Activated CD8-positive, alpha-beta memory T cell treated with anti-CD3 and anti-CD28 coated beads, Interleukin-2, amount 10 ng/mL, durations not matched to agents 7 days and 5 days (primary cell): ENCODE measurements at places on chromosomes 3 and 15.

GRCh38 chr3:65158023-65158422, 470.2 kb upstream of the ADAMTS9 start:
- H3K4me3 ChIP-seq: no peak overlapping the region
- no peaks in the 10 kb centered on the region for H3K36me3 ChIP-seq
- H3K27me3 ChIP-seq: no peaks in the 10 kb centered on the region
- H3K27ac ChIP-seq: no peak overlapping the region
- no peak for DNase-seq

GRCh38 chr3:141812084-141812483, 48.9 kb downstream of the GRK7 start:
- H3K4me3 ChIP-seq: no peak overlapping the region
- H3K27me3 ChIP-seq: peaks cover 11% of the 10 kb centered on the region
- peaks cover 1% of the 10 kb centered on the region for H3K36me3 ChIP-seq
- H3K27ac ChIP-seq: no peak overlapping the region
- H3K4me1 ChIP-seq: no peaks in the 10 kb centered on the region

- no peak overlapping the region for H3K27ac ChIP-seq
- no peaks in the 10 kb centered on the region for H3K36me3 ChIP-seq
- H3K4me3 ChIP-seq: no peak overlapping the region
- no peak for DNase-seq
- H3K4me1 ChIP-seq: peaks cover 6% of the 10 kb centered on the region
Observed at GRCh38 chr15:41876689-41877088, 17.2 kb downstream of the SPTBN5 start.

DNA sequence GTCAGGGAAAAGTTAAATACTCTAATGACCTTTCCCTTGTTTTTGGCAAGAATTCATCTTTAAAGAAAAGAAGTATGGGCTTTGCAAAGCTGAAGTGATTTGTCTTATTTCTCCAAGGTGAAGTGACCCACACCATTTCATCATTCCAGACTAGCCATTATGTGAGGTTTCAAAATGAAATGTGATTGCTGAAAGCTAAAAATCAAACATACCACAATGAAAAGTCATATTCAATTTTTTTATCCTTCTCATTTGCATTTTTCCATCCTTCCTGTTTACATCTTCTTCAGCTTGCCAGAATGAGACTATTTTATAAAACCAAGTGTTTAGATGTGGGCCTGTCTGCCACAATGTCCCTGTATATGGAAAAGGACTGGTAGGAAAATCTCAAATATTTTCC, 142.3 kb upstream of the STRIT1 start:
- no peaks in the 10 kb centered on the region for H3K4me1 ChIP-seq
- H3K4me3 ChIP-seq: no peak overlapping the region
- DNase-seq: no peak
- no peaks in the 10 kb centered on the region for H3K36me3 ChIP-seq

DNA sequence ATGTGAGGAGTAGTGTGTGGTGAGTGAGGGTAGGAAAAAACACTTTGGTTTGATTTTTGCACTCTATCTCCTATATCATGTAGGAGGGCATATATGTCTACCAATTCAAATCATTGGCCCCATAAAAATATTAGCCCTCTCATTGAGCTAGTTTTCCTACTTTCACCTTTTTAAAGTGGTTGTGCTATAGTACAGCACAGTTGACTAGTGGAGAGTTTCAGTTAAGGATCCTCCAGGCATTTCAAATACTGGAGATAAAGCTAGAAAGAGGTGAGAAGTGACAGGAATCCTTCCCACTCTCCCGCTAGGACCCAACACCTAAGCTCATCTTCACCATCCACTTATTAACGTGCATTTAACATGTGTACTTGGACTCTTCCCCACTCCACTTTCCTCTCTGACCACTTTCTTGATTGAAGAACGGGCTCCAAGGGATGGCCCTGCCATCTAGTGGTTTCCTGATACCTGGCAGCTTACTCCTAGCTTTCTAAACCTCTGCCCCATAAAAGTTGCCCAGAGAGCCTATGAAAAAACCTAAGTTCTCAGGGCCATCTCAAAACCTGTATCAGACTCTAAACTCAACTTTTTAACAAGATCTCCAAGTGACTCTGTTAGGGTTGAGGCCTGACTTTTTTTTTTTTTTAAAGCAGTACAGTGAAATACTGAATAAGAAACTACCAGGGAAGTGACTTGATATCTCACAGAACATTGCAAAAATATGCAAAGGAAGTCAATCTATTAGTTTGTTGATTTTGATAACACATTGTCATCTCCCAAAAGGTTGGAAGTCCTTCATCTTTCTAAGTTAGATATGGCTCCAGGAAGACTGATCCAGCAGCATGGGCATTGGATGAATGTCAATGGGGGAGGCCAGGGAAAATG, 17.9 kb downstream of the IL12A start:
- no peaks in the 10 kb centered on the region for H3K36me3 ChIP-seq
- peaks cover under 1% of the 10 kb centered on the region for H3K27me3 ChIP-seq

GRCh38 chr3:50364573-50365079, 5.3 kb upstream of the TMEM115 start:
- H3K27me3 ChIP-seq: no peaks in the 10 kb centered on the region
- H3K4me3 ChIP-seq: peak overlapping the region; percentile 75
- peaks cover 10% of the 10 kb centered on the region for H3K4me1 ChIP-seq
- H3K27ac ChIP-seq: no peak overlapping the region
- DNase-seq: no peak
- H3K36me3 ChIP-seq: no peaks in the 10 kb centered on the region

- H3K4me3 ChIP-seq: no peak overlapping the region
- H3K4me1 ChIP-seq: no peaks in the 10 kb centered on the region
- H3K36me3 ChIP-seq: no peaks in the 10 kb centered on the region
- no peak overlapping the region for H3K27ac ChIP-seq
- no peaks in the 10 kb centered on the region for H3K27me3 ChIP-seq
Observed at GRCh38 chr3:134072881-134073582, 43.3 kb upstream of the SLCO2A1 start.

- no peaks in the 10 kb centered on the region for H3K36me3 ChIP-seq
- H3K4me3 ChIP-seq: no peak overlapping the region
- no peak overlapping the region for H3K27ac ChIP-seq
- DNase-seq: no peak
Observed at GRCh38 chr3:131688370-131688769, 185.6 kb upstream of the MRPL3 start.

GRCh38 chr15:36791844-36792571, 212.6 kb downstream of the CDIN1 start:
- H3K27ac ChIP-seq: no peak overlapping the region
- H3K4me1 ChIP-seq: no peaks in the 10 kb centered on the region
- H3K36me3 ChIP-seq: peaks cover 4% of the 10 kb centered on the region
- no peak for DNase-seq

DNA sequence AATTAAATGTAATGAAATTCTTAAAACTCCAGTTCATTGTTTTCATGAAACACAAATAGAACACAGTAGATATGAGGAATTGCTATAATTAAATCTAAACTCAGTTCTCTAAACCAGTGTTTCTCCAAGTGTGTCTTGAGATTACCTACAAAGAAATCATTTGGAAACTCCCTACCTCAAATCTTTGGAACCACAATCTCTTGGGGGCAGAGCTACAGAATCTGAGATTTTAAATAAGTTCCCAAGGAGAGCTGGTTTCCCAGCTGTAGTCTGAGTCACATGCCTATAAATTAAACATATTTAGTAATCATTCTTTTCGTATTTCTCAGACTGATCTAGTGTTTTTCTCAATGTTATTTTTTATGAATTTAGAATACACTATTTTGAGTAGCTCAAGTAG, 17.0 kb upstream of the ACTC1 start:
- H3K4me3 ChIP-seq: no peak overlapping the region
- no peaks in the 10 kb centered on the region for H3K4me1 ChIP-seq
- no peak overlapping the region for H3K27ac ChIP-seq
- no peaks in the 10 kb centered on the region for H3K36me3 ChIP-seq

DNA sequence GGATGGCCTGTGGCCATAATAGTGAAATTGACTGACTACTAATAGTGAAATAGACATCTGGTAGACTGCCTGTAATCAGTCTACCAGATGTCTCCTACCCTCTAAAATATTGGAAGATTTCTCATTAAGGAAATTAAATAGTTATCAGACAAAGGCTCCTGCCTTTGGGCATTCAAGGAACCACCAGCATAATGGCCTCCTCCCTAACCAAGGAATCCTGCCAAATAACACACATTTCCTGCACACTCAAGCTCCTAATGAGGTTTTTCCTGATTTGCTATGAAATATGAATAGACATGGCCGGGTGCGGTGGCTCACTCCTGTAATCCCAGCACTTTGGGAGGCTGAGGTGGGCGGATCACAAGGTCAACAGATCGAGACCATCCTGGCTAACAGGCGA, 14.6 kb downstream of the NUSAP1 start:
- no peak overlapping the region for H3K27ac ChIP-seq
- H3K27me3 ChIP-seq: no peaks in the 10 kb centered on the region
- H3K4me1 ChIP-seq: peaks cover 6% of the 10 kb centered on the region
- DNase-seq: no peak
- no peak overlapping the region for H3K4me3 ChIP-seq
- peaks cover 76% of the 10 kb centered on the region for H3K36me3 ChIP-seq

DNA sequence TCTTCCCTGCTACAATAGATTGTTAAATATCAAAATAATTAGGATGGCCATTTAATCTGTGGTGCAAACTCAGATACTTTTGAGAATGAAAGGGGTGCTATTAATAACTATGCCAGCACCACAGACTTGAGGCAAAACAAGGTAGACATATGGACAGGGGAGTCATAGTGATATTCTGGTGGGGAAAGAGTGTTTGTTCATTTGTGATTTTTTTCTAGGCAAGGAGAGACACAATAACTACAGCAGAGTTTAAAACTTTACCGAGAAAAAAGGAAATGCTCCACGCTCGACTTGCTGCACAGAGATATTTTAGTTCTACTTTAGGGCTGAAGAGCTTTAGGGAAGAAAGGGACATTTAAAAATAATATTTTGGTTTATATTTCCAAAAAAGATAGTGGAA, 611.2 kb upstream of the GRM7 start:
- no peak overlapping the region for H3K4me3 ChIP-seq
- H3K36me3 ChIP-seq: no peaks in the 10 kb centered on the region

- no peaks in the 10 kb centered on the region for H3K4me1 ChIP-seq
- H3K36me3 ChIP-seq: no peaks in the 10 kb centered on the region
- H3K27ac ChIP-seq: no peak overlapping the region
- DNase-seq: no peak
Observed at GRCh38 chr3:53799338-53799865, 46.8 kb downstream of the CHDH start.

- H3K27ac ChIP-seq: no peak overlapping the region
- H3K4me1 ChIP-seq: peaks cover 4% of the 10 kb centered on the region
- H3K27me3 ChIP-seq: peaks cover 2% of the 10 kb centered on the region
- H3K36me3 ChIP-seq: no peaks in the 10 kb centered on the region
- no peak for DNase-seq
Observed at GRCh38 chr3:23474580-23475357, 271.6 kb downstream of the UBE2E2 start.

- H3K27ac ChIP-seq: no peak overlapping the region
- no peak for DNase-seq
- no peaks in the 10 kb centered on the region for H3K27me3 ChIP-seq
- no peaks in the 10 kb centered on the region for H3K36me3 ChIP-seq
Observed at GRCh38 chr3:25587094-25587493, 77.6 kb downstream of the TOP2B start.

DNA sequence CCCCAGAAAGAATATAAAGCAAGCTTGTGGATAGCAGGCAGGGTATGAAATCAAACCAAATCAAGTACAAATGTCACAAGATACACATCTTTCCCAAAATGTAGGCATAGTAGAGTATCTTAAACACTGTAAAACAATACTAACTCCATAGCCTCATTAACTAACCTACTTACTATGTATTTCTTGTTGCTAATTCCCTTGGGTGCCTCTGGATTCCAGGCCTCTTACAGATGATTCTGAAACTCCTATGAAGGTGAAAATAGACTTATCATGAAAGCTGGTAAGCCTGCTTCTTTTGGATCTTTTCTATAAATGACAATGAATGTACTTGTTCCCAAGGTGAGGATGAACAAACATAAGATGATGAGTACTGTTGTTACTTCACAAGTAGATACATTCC, 93.8 kb downstream of the FRMD5 start:
- H3K27ac ChIP-seq: no peak overlapping the region
- H3K4me1 ChIP-seq: no peaks in the 10 kb centered on the region
- peaks cover 36% of the 10 kb centered on the region for H3K27me3 ChIP-seq
- H3K4me3 ChIP-seq: no peak overlapping the region
- H3K36me3 ChIP-seq: no peaks in the 10 kb centered on the region
- DNase-seq: no peak

- peaks cover 14% of the 10 kb centered on the region for H3K4me1 ChIP-seq
- no peaks in the 10 kb centered on the region for H3K27me3 ChIP-seq
- peaks cover 26% of the 10 kb centered on the region for H3K36me3 ChIP-seq
- H3K4me3 ChIP-seq: no peak overlapping the region
- DNase-seq: no peak
- H3K27ac ChIP-seq: no peak overlapping the region
Observed at GRCh38 chr3:138300647-138301046, 29.0 kb downstream of the NME9 start.

DNA sequence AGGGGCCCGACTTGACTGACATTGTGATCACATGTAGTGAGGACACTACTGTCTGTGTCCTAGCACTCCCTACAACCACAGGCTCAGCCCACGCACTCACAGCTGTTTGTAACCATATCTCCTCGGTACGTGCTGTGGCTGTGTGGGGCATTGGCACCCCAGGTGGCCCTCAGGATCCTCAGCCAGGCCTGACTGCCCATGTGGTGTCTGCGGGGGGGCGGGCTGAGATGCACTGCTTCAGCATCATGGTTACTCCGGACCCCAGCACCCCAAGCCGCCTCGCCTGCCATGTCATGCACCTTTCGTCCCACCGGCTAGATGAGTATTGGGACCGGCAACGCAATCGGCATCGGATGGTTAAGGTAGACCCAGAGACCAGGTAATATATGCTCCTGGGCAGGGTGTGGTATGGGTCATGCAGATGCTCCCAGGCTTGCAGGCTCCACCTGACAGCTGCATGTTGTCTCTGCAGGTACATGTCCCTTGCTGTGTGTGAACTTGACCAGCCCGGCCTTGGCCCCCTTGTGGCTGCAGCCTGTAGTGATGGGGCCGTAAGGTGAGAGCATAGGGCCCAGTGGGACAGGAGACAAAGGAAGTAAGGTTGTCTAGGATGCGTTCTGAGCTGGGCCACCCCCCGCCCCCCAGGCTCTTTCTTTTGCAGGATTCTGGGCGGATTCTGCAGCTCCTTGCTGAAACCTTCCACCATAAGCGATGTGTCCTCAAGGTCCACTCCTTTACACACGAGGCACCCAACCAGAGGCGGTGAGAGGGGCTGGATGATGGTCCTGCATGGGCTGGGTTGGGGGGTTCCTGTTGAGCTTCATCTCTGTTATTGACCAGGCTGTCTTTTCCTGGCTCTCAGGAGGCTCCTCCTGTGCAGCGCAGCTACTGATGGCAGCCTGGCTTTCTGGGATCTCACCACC, 4.4 kb downstream of the DALRD3 start:
- H3K4me3 ChIP-seq: no peak overlapping the region
- no peaks in the 10 kb centered on the region for H3K27me3 ChIP-seq
- H3K4me1 ChIP-seq: peaks cover 25% of the 10 kb centered on the region
- peak; percentile 68 for DNase-seq

DNA sequence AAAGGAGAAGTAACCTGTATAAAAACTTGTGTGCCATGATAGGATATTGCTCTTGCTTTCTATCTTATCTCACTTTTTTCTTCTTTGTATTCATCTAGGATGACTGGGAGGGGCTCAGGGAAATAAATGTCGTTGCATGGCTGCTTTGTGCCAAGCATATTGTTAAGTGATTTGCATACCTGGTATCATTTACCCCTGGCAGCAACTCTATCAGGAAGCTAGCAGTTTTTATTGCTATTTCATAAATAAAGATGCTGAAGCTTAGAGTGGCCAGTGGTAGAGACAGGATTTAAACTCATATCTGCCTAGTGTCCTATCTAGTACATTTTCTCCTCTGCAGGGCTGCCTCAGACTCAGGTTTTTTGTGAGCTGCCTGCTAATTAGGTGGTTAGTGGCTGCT, 253.3 kb downstream of the PTPRG start:
- no peaks in the 10 kb centered on the region for H3K27me3 ChIP-seq
- no peak overlapping the region for H3K4me3 ChIP-seq
- DNase-seq: no peak
- no peak overlapping the region for H3K27ac ChIP-seq
- H3K4me1 ChIP-seq: no peaks in the 10 kb centered on the region
